D721Med (cell line): ENCODE measurements at places on chromosomes 5 and 9.

DNA sequence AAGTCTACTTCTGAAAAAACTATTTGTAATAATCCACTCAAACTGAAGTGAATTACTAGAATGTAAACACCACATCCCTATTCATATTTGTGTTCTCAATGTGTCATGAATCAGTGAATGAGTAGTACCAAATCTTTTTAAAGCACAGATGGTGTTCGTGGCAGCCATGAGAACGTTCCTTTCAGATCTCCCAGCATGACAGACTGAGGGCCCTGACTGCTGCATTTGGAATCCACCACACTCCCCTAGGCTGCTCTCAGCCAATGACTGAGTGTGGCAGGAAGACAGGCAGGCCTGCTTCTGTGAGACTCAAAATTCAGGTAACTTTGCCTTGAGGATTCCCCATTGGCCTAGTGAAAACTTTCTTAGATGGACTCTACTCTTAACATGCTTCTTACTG is 10.9 kb upstream of the JMY start:
- DNase-seq = no peak

- no peak for DNase-seq
These were observed 1082.9 kb upstream of the SEMA6A start for GRCh38 chr5:117657541-117657940.

DNA sequence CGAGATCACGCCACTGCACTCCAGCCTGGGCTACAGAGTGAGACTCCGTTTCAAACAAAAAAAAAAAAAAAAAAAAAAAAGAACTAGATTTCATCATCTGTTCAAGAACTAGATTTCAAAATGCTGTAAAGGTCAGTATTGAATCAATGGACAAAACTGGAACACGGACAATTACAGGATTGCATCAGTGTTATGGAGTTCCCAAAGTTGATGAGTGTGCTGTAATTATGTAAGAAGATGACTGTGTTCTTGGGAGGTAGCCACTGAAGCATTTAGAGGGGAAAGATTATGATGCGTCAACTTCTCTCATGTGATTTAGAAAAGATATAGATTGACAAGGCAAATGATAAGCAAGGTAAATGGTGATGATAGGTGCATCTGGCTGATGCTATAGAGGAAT is 6.5 kb downstream of the FAM240B start:
- DNase-seq = no peak

DNA sequence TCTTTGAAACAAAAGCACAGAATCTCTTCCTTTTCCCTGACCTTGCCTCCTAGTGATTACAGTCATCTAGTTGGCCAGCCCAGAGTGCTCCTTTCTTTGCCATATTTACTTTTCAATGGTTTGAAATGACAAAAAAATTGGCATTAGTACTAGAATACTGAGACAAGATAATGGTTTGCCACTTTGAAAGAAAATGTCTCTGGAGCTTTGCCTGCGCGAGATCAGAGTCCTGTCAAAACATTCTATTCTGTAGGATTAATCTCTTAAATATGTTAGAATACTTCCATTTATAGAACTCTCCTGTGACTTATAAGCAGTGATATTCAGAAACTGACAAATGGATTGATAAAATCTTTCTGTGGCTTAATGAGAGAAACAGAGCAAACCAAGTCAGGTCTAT is 484.0 kb upstream of the IZUMO3 start:
- DNase-seq = no peak

DNA sequence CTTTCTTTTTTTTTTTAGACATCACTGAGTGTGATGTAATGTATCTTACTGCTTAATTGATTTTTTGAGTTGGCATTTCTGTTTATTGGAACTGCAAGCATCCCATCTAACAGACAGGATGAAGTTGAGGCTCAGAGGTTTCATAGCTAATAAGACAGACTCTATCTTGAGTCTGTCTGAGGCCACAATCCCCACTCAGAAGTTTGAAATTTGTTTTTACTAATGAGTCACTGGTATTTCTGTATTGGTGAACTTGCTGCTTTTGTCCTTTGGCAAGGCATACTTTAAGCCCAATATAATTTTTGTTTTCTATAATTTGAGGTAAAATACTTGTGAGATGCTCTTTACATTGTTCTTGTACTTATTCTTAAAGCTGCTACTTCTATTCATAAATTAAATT is 491.2 kb downstream of the PSAT1 start:
- DNase-seq = no peak

DNA sequence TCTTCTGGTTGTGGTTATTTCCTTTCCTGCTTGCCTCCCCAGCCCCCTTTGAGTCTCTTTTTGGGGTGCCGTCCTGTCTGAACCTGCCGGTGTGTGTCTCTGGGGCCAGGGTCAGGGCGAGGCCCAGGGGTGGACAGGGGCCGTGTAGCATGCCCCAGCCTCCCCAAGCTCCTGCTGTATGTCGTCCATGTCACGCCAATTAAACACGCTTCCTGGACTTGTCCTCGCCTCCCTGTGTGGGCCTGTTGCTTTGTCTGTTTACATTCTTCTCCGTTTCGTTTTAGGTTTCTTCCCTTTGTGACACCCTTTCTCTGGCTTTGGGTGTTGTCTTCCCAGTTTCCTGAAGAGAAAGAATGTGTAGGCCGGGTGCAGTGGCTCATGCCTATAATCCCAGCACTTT is 28.5 kb upstream of the HMCN2 start:
- DNase-seq = no peak

- no peak for DNase-seq
These were observed 4.6 kb upstream of the ISL1 start for GRCh38 chr5:51378448-51379330.

DNA sequence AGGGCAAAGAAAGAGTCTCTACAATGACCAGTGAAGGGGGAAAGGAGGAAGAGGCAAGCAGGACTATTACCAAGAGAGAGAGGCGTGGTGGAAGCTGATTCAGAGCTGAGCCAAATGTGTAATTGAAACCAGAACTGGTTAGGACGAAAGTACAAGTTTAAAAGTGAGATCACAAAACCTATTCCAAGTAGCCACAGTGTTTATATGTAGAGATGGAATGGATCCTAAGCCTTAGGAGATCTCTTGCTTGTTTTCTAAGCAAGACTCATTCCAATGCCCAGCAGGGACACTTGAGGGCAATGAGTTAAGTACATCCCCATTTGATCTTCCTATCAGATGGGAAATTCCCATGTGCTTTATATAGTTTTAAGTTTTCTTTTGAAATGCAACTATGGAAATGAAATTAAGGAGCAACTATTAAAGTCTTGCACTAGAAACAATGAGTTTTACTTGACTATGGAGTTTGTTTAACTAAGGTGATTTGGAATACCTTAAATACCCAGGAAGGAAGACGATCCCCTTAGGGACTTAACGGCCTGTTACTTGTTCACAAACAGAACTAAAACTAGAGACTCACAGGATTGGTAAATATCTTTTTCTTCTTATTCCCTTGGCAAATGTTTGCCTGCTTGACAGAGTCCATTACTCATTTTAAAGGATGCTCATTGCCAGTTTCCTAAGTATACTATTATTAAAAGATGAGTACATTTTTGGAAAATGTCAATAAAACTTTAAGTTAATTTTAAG is 51.1 kb upstream of the SNX2 start:
- no peak for DNase-seq

DNA sequence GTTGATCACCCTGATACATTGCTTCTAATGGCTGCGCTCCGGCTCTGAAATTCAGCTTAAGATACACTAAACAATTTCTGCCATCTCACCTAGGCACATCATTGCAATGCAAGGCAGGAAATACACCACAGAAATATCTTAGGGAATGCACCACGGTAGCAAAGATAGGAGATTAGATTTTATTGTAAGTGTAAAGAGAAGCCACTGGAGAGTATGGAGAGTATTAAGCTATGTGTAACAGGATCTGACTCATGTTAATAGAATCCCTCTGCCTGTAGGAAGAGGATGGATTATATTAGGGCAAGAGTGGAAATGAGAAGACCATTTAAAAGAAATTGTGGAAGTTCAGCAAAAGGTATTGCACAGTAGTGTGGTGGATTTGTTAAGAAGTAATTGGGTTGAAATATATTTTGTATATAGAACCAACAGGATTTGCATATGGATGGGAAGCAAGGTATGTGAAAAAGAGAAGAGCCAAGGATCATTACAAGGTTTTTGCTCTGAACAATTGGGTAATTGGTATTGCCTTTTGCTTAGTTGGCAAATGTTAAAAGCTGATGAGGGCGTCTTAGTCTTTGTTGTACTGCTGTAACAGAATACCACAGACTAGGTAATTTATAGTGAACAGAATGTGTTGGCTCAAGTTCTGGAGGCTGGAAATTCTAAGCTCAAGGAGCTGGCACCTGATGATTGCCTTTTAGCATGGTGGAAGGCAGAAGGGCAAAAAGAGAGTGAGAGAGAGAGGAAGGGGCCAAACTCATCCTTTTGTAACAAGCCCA is 636.1 kb downstream of the PSAT1 start:
- DNase-seq = no peak

DNA sequence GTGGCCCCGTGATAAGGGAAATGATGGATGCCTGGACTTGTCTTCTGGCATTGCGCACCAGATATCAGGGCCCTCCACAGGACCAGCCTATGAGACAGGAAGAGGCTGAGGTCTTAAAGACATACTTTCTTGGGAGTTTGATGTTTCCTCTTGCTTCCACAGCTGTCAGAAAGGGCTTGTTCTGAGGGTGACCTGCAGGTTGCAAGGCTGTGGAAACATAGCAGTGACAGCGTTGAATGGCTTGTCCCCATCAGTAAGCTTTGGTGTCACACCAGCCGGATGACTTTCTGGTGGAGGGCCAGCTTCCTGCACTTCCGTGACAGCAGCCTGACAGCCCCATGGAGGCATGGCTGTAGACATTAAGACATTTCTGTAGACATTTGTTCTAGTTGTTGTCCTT is 143.2 kb downstream of the C9orf152 start:
- DNase-seq = no peak

DNA sequence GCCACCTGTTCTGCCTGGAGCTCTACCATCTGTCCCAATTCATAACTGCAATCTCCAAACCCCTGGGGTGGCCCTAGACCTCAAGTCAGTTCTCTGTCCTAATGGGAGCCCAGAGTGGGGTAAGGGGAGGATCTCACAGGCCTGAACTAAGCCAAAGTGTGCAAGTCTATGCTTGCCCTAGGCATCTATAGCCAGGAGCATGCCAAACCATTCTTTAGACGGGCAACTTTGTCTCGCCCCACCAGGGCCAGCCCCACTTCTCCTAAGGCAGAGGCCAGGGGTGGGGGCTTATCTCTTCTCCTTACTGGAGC is 3.3 kb downstream of the ACSL6 start:
- DNase-seq = no peak

DNA sequence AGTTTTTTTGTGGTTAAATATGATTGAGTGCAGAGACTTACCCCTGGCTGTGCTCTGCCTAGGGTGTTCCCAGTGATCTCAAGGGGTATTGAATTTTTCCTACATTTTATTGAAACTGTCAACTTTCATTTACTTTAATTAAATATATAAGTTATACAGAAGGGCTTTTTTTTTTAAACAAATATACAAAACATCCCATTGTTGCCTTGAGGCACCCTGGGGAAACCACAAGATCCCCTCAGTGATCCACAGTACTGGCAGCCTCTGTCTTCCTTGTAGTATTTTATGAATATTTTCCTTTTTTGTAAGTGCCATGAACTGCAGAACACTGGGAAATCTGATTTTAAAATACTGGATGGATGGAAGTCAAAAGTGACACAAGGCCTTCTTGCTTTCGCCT is 123.7 kb downstream of the TLE1 start:
- no peak for DNase-seq

- DNase-seq = no peak
These were observed 61.1 kb upstream of the ARAP3 start for GRCh38 chr5:141742866-141743851.

GRCh38 chr9:109934857-109935215 is 154.8 kb downstream of the PALM2AKAP2 start:
- DNase-seq = no peak

DNA sequence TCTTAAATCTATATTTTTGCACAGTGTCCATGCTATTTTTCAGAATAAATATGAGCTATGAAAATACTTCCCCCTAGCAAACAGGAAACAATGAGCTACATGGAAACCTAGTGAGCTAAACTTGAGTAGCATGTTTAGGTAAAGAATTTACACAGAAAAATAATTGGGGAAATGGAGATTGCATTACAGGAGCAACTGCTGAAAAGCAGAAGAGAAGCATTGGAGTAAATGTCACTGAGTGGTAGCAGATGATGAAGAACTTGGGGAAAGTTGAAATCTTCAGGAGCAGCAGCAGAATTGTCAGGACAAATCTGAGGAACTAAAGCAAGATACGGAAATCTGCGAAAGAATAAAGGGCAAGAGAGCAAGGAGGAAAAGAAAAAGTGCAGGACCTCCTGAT is 610.3 kb downstream of the TLE1 start:
- DNase-seq = no peak

DNA sequence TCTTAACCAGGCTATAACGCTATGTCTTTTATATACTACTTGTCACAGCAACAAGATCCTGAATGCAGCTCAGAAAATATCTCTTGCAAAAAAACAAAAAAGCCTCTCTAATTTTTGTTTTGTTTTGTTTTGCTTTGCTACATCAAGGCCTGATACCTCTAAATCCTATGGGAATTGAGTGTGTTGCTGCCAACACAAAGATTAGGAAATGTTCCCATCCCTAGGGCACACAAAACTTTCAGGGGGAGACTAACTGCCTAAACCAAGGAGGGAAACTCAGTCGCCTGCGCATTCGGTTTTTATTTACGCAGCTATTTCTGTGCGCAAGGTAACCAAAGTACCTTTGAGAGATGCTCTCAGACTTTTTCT is 1.7 kb downstream of the SSBP2 start:
- DNase-seq = no peak

GRCh38 chr5:39520232-39520572 is 95.4 kb upstream of the DAB2 start:
- DNase-seq = no peak

DNA sequence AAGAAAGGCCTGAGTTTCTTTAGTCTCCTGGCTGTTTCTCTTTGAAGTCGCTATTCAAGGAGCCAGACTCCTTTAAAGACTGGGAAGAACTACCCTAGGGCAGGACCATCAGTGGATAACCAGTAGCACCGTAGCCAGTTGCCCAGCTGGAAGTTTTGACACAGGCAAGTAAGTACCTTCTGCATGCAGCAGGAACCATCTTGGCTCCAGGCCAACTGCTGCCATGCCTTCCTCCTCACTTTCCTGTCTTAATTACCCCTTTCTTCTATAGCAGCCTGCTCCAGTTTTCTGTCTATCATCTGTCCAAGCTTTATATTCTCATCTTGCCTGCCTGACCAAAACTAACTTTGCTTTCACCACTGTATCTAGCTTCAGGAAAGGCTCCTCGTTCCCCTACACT is 149.7 kb upstream of the SV2C start:
- DNase-seq = no peak

DNA sequence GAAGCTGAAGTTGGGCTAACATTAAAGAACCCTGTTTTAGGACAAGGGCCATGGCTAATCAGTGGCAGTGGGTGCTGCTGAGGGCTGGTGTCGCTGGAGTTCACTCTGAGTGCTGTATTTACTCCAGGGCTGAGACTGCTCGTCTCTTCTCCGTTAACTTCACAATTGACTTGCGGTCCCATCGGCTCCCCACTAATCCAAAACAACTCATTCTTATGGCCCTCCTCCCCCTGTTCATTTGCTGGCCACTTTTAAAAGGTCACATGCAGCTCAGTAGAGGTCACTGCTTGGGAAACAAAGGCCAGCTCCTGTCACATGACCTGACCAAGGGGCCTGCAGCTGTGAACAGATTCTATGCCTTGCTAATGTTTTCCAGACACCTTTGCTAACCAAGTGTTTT is 38.4 kb downstream of the PTCH1 start:
- DNase-seq = no peak
